Stimulated activated CD8-positive, alpha-beta memory T cell treated with anti-CD3 and anti-CD28 coated beads, Interleukin-7, amount 100 ng/mL, for 4 hours (primary cell): ENCODE measurements at places on chromosomes 7 and 10.

DNA sequence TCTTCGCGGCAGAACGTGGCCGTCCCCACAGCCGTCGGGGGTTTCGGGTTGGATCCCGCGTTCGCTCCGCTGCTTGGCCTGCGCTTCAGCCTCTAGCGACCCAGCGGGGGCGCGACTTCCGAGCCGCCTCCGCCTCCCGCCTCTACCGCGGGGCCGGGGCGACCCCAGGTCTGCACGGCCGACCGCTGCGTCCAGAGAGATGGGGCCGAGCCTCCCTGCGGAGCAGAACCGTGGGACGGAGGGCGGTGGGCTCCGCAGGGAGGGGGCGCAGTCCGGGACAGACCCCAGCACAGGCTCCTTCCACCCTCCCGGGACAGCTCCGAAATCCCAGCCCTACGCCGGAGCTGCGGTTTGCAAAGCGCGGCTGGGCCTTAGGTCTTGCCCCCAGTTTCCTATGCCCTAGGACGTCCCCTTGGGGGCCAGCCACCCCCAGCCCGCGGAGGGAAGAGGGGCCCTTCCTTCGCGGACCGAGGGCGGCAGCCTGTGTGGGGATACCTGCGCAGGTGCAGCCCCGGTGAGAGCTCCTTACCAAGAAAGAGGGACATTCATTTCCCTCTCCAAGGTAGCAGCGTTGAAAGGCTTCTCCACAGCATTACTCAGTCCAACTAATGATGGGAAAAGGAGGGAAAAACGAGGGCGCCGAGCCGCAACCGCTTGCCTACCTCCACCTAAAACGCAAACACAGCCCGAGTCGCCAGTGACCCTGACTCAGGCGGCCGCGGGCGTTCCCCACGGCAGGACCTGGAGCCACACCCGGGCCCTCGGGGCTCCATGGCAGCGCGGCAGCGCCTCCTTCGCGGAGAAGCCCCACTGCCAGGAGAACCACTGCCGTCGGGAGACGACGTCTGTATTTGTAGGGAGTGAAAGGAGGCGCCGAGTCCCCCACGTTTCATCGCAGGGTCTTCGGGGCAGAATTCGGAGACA lies 115.7 kb downstream of the BMS1 start:
- no peak for DNase-seq

GRCh38 chr10:126196281-126196680 lies 192.0 kb downstream of the ADAM12 start:
- no peak for DNase-seq

DNA sequence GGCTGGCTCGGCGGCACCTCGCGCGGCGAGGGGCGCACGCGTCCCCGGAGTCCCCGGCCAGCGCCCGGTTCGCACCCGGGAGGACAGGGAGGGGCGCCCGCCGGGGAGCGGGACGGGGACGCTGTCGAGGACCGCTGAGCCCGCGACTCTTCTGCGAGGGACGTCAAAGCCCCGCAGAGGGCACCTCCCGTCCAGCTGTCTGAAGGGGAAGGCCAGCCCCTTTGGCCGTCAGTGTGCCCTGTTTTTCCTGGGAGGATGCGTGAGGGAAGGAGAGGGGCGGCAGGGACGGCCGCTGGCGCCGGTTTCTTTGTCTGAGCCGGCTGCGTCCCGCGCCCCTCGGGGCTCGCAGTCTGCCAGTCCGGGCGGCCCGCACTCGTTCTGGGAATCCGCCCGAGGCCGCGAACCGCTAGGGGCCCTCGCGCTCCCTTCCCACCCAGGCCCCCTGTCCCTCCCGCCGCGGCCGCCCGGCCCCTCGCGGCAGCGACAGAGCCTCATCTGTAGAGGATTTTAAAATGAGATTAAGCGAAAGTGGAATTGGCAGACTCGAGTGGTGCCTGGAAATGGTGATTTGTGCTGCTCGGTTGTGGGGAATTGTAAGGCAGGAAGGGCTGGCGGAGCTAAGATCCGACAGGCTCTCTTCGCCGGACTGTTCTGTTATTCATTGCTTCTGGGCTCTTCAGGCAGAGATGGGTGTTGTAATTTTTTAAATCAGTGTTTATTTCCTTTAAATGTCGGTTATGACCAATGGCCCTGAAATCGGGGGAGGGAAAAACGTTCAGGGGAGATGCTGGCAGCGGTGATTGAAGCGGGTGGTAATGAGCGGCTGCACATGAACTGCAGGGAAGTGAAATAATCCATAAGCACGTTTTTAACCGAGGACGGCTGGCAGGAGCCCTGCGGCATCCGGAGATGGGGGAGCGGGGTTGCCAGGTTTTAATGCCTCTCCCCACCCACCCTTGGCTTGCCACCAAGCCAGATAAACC lies 618 bp upstream of the RELN start:
- DNase-seq, result no peak

- no peak for DNase-seq
These were observed 767.7 kb downstream of the TYW1 start for GRCh38 chr7:67764289-67764688.

- DNase-seq, result no peak
These were observed 266.7 kb upstream of the PHF14 start for GRCh38 chr7:10706875-10707493.

DNA sequence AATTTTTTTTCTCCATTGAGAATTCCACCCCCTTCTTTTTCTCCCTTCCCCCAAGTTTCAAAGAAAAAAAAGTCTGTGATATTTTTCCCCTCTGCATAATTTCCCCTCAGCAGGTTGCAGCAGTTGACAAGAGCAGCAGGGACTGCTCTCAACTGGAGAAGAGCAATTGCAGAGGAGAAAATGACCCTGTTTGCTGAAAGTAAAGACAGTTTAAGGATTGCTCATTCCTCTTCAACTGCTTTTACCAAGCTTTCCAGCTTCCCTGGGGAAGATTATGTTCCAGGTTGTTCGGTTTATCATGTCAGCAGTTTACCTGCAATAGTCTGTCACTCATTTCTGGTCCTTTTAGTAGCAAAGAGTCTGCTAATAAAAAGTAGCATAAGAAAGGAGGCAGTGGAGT lies 16.2 kb downstream of the AGK start:
- DNase-seq, result no peak

GRCh38 chr7:127995881-127996215 lies 35.4 kb downstream of the LRRC4 start:
- DNase-seq, result no peak

- DNase-seq, result no peak
These were observed 113.3 kb upstream of the KMT2E start for GRCh38 chr7:104900525-104901239.

DNA sequence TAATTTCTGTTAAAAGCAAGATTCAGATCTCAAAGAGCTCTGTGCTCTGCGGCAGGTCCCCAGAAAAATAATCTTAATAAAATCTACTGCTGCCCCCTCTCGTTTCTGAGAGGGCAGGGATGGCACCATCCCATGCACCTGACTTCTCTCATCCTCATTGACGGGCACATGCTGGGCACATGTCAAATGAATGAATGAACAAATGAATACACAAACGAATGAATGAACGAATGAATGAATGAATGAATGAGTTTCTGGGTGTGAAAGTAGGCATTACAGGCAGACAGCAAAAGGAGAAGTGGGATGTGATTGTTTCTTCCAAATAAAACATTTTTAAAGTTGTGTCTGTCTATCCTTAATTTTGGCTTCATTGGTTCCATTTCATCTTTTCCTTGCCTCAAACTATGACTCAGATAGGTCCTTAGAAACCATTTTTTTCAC lies 398.1 kb upstream of the PRKCQ start:
- DNase-seq, result no peak

GRCh38 chr7:90119178-90119971 lies 34.9 kb upstream of the STEAP1 start:
- peak; percentile 16 for DNase-seq
